NCI-H2171 (cell line): ENCODE measurements at places on chromosomes 12 and 14.

GRCh38 chr14:26389646-26390508, 208.0 kb downstream of the NOVA1 start:
- no peak for DNase-seq

- no peak for DNase-seq
Measured at GRCh38 chr14:55914771-55915170, 203.4 kb upstream of the PELI2 start.

- no peak for DNase-seq
Measured at GRCh38 chr12:54879150-54879549, 24.8 kb downstream of the MUCL1 start.

DNA sequence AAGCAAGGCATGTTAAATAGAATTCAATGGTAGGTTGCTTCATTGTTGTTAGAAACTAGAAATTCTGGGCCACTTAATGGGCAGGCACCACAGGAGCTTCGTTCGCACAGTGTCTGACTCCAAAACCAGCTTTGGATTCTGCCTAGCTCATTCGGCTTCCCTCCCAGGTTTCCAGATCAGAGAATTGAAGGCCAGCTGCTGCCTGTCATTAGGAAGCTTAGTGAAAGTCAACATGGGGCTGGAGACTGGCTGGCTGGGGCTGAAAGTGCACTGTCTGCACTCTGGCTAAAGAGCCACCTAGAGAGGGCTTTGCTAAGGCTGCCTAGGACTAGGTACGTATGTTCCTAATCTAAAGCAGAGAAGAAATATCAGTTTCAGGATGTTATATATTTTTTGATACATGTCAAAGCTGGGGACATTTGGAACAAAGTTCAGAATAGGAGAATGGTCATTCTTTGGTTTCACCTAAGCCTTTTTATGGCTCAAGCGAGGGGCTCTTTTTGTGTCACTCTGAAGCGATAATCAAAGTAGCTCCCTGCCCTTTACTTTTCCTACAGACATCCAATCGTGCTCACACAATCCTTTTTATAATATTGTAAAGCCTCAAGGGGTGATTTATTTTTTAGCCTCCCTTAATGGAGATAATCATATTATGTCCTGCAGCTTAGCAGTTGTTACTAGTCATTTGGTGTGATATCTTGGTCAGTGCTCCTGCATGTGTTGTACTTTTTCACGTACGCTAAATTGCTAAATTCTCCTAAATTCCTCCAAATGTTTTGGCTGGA, 238.5 kb upstream of the NAV3 start:
- DNase-seq = peak; percentile 44
